ENCODE measurements at places on chromosomes 5 and 9.

DNA sequence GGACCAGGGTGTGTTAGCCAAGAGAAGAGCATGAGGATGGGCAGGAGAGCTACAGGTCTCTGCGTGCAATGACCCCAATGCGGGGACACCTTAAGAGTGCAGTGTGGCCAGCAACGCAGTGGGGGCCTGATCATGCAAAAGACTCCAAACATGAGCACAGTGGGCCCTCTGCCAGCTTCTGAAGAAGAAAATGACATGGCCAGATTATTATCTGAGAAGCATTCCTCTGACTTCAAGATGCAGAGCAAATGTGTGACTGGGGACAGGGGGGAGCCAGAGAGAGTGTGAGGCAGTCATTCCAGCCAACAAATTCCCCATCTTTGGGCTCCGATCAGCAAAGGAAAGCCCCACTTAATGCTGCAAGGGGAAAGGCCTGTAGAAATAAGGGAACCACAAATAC is 229.4 kb downstream of the CDK5RAP2 start:
- no peak for DNase-seq

- DNase-seq: no peak
Measured at GRCh38 chr5:42813533-42813932, 1.8 kb upstream of the SELENOP start.

- no peak for DNase-seq
Measured at GRCh38 chr9:133862585-133863256, 124.6 kb upstream of the SARDH start.

DNA sequence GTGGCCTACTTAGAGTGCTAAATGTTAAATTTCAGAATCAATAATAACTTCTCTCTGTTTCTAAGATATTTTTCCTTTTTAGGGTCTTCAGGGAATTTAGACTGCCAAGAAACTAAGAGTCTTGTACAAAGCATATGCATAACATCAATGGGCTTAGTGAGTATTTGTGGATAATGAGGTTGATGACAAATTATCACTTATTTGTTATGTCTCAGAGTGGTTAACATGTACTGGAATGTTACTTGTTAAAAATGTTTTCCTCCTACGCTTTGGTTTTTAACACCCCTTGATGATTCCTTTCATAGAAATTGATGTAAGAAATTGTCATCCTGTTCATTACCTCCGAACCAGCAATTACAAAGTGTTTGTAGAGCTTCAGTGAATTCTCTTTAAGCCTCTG is 144.3 kb downstream of the MRPS30 start:
- DNase-seq: no peak

DNA sequence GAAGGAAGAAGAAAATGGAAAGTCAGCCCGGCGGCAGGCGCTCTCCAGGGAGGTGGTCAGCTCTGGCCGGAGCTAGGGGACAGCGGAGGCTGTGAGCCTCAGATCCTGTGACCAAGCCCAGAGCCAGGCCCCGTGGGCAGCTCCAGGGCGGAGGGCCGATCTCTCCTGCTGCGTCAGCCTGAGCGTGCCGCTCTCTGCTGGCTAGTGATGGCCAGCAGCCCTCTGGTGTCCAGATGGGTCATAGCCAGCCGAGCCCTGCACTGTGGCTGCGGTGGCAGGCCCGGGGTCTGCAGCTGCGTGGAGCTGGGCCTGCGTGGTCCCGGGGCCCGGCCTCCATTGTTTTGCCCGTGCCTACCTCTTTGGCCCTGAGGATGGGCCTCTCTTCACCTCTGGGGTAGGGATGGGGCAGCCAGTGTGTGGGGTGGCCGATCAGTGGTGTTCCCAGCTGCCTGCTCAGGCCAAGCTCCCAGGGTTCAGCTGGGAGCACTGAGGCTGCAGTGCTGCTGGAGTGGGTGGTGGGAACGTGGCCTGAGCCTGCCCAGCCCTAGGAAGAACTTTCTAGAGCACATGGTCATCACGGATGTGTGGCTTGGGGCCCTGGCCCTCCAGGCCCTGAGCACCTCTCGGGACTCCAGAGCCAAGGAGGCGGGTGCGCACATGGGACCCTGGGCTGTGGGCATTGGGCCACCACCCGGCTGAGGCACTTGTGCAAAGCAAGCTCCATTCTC is 17.1 kb upstream of the NRARP start:
- no peak for DNase-seq

- DNase-seq: no peak
Measured at GRCh38 chr5:153439130-153439529, 51.3 kb upstream of the GRIA1 start.

DNA sequence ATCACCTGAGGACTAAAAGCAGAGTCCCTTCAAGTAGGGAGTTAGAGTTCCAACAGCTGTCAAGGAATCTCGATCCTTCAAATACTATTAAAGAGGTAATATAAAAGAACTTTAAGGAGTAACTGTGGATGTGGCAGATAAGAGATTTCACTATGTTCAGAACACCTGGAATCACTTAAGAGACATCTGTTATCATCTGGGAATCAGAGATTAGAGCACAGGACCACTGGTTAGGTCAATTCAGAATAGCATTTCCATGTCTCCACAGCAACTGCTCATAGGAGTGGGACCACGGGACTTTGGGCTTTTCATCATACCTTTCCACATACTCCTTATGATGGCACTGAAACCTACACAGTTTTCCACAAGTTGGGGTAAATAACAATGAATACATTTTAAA is 216.6 kb downstream of the DENND1A start:
- no peak for DNase-seq

DNA sequence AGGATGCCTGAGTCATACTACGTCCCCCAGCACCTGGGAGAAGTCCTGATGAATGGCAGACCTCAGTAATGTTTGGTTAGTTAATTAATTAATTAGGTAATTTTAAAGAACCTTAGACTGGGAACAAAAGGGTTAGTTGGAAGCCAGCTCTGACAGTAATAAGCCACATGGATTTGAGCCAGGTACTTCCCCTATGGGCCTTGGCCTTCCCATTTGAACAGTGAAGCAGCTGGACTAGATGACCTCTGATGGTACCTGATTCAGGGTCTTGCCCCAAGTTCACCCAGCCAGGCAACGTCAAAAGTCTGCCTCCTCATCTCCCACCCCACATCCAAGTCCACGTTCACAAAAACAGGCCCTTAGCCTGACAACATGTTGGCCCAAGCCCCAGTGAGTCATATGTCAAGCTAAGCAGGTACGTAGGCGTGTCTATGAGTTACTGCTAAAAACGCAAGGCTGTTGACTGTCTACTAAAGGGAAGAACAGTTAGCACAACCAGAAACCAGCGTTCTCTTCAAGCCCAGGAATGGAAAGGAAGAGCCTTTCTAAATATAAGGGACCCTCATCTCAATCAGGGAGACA is 303.2 kb downstream of the ACTL7B start:
- DNase-seq: no peak

- no peak for DNase-seq
Measured at GRCh38 chr9:126303488-126303887, 23.1 kb upstream of the MVB12B start.

- no peak for DNase-seq
Measured at GRCh38 chr5:40291338-40291737, 388.4 kb upstream of the PTGER4 start.

DNA sequence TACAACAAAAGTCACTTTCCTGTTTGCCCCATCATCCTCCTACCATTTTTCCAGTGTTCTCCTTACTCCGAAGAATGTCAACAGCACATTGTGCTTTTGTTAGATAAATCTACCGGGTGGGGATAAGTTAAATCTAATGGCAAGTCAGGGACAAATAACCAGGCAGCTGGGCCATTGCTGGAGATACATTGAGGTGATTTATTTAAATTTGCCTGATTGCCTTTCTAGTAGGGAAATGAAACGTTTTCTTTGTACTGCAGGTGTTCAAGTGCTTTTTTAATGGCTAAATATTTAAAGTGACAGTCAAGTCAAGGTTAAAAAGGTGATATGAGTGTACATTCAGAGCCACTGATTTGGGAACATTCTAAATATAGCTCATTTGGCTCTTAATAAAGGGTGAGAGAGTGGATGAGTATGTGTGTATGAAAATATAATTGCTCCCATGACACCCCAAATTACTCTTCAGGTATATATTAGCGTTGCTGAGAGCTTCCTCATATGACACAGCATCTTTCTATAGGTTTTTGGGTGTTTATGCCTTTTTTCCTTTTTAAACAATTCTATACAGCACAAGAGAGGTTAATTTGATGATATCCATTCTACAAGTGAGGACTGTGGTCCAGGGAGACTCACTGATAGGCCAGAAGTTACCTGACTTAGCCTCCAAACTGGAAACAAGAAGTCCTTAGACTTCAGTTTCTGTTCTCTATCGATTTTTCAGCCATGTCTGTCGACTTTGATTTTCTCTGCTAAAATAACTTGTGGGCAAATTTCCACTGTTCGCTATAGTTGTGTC is 51.9 kb downstream of the DMRT2 start:
- DNase-seq: no peak

- no peak for DNase-seq
Measured at GRCh38 chr9:27925815-27926214, 352.5 kb upstream of the C9orf72 start.

- no peak for DNase-seq
Measured at GRCh38 chr5:146482775-146483174, 33.2 kb downstream of the GPR151 start.

DNA sequence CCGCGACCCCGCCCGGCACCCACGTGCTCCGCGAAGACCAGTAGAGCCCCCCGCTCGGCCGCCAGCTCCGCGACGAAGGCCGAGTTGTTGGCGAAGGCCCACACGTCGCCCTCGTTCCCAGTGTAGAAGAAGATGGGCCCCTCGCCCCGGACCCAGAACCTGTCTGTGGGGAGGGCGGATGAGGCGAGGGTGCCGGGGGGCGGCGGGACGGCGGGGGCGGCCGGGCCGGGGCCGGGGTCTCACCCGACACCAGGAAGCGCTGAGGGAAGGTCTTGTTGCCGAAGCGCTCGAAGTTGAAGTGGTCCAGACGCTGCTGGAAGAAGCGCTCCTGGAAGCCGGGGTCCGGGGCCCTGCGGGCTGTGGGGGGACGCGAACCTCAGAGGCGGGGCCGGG is 317 bp downstream of the DPP7 start:
- DNase-seq: no peak

DNA sequence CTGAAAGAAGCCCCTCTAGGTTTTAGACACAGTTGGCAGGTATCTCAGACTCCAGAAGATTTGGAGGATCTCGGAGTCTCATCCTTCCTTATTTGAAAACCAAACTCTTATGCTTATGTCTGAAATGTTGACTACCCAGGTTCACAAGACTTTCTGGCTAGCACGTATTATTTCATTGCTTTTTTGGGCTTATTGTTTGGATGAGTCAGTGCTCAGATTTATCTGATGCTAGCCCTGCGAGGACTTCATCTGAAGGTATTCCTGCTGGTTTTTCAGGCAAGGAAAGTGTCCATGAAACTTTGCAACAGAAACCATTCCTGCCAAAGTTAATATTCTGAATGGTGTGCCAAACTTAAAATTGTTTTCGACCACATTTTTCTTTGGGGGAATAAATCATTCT is 8.5 kb downstream of the OSTF1 start:
- DNase-seq: no peak

DNA sequence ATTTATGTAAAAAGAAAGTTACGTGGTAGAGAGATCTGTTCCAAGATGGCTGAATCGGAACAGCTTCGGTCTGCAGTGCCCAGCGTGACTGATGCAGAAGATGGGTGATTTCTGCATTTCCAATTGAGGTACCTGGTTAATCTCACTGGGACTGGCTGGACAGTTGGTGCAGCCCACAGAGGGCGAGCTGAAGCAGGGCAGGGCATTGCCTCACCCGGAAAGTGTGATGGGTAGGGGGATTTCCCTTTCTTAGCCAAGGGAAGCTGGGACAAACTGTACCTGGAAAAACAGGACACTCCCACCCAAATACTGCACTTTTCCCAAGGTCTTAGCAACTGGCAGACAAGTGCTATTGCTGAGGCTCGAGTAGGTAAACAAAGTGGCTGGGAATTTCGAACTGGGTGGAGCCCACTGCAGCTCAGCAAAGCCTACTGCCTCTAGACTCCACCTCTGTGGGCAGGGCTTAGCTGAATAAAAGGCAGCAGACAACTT is 13.1 kb upstream of the HSD17B4 start:
- DNase-seq: no peak

GRCh38 chr5:18546591-18546990 is 912.3 kb downstream of the TAF11L14 start:
- DNase-seq: no peak

GRCh38 chr5:14134083-14134482 is 9.1 kb upstream of the TRIO start:
- no peak for DNase-seq

- DNase-seq: no peak
Measured at GRCh38 chr5:150489360-150490295, 18.3 kb upstream of the NDST1 start.

DNA sequence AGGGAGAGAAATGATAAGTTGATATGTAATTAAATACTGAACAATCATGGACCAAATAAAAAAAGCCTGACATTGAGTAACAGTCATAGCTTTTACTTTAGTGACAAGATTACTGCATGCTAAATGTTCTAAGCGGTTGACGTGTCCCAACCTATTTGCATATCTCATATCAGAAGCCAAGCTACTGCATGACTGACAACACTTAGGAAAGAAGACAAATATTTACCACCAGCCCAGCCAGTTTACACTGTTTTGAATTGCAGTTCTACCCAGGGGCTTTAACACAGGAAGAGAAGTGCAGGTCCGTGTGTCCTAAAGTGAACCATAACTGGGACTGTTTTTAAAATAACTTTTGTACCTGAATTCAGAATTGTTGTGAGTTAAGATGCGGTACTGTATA is 219.9 kb downstream of the PRDM9 start:
- no peak for DNase-seq

- DNase-seq: no peak
Measured at GRCh38 chr9:134834217-134834956, 46.2 kb upstream of the FCN2 start.

- no peak for DNase-seq
Measured at GRCh38 chr5:1392801-1393565, 48.1 kb upstream of the CLPTM1L start.

DNA sequence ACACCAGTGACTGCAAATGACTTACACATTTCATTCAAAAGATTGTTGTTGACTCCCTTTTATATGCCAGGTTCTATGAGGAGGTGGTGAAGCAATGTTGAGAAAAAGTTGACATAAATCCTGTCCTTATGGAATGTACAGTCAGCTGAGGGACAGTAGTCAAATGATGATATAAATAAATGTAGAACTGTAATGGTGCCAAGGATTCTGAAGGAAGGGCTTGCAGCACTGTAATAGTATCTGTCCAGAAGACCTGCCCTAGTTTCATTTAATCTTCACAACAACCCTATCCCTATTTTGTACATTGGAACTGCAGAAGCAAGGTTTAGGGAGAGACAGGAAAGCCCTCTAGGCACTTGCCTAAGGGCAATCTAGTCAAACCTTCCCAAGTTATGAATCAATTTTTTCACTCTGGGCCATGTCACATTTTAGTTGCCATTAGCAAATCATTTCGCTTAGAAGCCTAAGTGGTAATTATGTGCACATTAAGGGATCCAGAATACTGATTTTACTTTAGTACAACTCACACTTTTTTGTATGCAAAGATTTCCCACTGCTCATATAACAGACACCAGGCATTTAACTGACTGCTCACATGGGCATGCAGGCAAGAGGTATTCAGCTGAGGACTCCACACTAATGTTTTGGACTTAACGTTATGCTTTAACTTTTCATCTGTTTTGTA is 34.5 kb upstream of the LIFR start:
- DNase-seq: no peak

GRCh38 chr5:80189201-80189600 is 66.6 kb downstream of the SERINC5 start:
- no peak for DNase-seq

GRCh38 chr5:106640511-106640910 is 1030.2 kb downstream of the EFNA5 start:
- no peak for DNase-seq
